ENCODE measurements at places on chromosomes 6 and 20.

DNA sequence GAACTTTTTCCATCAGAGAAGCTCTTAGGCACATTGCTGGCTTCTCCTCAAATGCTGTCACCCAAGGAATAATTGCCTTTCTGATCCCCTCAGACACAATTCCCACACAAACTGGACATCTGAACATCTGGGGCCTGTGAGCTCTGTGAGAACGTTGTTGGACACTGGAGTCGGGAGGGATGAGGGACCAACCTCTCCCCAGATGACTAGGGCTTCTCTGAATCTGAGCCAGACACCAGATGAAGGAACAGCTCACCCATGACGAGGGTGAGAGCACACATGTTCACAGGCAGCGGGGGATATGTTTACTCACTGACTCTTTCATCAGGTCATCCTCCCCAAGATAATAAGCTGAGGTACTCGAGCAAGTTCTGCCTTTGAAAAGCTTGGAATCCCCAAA is 283.9 kb upstream of the SUPT3H start:
- DNase-seq = no peak

GRCh38 chr6:29887819-29888776 is 54.2 kb upstream of the HLA-A start:
- peak; percentile 50 for DNase-seq

- DNase-seq = no peak
These were observed 39.6 kb downstream of the CDH22 start for GRCh38 chr20:46268662-46269061.

DNA sequence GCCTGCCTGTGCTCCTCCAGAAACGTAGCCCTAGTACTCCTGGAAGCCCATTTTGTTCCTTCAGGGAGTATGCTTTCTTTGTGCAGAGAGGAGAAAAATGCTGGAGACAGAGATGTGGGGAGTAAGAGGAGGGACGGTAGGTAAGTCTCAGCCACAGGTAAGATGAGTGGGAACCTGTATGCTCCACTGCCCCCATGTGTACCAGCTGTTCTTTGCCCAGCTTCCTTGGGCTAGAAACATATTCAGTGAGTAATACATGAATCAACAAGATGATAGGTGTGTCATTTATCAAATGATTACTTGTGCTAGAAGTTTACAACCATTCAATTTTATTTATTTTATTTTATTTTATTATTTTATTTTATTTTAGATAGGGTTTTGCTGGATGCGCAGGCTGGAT is 13.6 kb upstream of the CEP85L start:
- no peak for DNase-seq

- DNase-seq = no peak
These were observed 1.3 kb downstream of the DSTN start for GRCh38 chr20:17571153-17571527.

DNA sequence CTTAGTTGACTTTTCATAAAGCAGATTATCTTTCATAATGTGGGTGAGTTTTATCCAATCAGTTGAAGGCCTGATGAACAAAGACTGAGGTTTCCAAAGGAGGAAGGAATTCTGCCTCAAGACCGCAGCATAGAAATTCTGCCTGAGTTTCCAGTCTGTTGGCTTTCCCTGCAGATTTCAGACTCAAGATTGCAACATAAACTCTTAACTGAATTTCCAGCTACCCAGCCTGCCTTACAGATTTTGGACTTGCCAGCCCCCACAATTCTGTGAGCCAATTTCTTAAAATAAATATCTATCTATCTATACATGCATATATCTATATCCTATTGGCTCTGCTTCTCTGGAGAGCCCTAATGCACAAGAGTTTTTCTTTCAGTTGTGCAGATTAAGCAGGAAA is 57.3 kb upstream of the SMLR1 start:
- DNase-seq = no peak

DNA sequence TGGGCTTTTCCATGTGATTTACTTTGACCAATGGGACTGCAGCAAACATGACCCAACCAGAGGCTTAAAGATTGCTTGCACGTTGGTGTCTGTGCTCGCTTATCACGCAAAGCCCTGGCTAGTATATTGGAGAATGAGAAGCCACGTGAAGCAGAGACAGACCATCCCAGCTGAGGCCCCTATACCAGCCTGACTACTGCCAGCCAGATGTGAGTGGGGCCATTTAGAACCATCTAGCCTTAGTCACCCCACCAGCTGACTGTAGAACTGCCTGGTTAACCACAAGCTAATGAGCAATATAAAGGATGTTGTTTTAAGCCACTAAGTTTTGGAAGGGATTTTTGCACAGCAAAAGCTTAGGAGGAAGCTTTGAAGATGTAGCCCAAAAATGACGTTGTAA is 74.5 kb downstream of the MACROD2 start:
- no peak for DNase-seq

DNA sequence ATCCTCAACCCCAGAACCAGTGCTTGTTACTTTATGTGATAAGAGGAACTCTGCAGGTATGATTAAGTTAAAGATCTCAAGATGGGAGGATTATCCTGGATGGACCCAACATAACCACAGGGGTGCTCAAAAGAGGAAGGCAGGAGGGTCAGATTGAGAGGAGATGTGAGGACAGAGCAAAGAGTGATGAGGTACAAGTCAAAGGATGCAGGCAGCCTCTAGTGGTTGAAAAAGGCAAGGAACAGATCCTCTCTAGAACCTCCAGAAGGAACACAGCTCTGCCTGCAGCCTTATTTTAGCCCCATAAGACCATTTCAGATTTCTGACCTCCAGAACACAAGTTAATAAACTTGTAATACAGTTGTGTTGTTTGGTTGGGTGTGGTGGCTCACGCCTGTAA is 41.2 kb downstream of the PDSS2 start:
- no peak for DNase-seq

GRCh38 chr20:14235355-14235754 is 102.1 kb downstream of the FLRT3 start:
- no peak for DNase-seq

GRCh38 chr6:118102401-118102800 is 195.3 kb downstream of the SLC35F1 start:
- DNase-seq = no peak

DNA sequence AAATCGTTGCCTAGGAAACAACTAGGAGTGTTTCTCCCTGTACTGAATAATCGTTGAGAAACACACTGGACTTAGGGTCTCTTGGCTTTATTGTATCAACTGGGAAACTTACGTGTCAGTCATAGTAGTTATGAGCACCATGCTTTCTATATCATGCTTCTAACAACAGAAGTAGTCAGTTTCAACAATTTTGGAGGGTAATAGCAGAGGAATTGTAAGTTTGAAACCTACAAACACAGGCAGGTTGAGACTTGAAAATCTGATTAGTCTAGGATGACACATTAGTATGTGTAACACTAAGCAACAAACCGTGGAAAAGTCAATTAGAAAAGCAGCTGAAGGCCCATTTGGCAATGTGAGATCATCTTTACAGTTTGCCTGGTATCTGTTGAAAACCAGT is 43.9 kb upstream of the FABP7 start:
- no peak for DNase-seq

- DNase-seq = no peak
These were observed 141.7 kb downstream of the RFX6 start for GRCh38 chr6:117018771-117019170.

- peak; percentile 90 for DNase-seq
These were observed 41.9 kb upstream of the HFE start for GRCh38 chr6:26045065-26045927.

GRCh38 chr20:34541264-34541901 is 17.1 kb upstream of the MAP1LC3A start:
- DNase-seq = no peak

GRCh38 chr6:78243519-78243918 is 590.7 kb downstream of the MEI4 start:
- DNase-seq = no peak

DNA sequence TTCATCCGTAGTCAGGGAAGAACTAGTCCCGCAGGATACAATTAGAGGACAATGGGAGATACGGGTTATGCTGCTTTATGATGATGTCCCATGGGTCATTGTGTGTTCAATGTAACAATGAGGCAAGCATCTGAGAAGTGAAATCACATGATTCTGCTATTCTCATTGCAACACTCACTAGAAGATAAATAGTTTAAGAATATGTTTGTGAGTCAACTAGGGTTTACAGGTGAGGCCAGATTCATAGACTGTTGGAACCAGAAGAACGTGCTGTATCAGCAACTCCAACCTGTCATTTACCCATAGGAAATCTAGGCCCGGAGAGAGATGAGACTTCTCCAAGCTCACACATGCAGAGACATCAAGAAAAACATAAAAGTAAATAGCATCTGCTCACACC is 80.8 kb downstream of the SCML4 start:
- no peak for DNase-seq

DNA sequence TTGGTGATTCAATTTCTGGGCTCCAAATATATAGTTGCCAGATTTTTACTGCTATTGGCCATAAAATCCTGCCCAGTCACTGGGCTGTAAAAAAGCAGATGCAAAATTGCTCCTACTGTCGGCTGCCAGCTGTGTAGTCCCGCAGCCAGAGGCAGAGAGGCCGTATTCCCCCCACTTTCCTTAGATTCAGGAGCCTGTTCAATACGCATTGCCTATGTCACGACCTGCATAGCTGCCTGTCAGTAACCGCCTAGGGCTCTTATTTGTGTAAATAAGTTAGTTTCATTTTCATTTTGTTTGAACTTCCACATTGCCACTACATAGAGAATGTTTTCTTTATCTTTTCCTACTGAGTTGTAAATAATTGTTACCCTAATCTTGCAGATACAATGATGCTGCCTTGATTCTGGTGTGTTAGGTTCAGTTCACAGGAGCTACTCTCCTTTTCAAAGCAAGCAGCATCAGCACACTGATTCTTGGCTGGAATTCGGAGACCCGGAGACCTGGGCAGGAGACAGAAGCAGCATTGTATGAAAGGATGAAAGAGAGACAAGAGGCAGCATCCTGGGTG is 46.0 kb upstream of the UST start:
- peak; percentile 54 for DNase-seq

GRCh38 chr6:53662457-53662856 is 3.1 kb downstream of the KLHL31 start:
- no peak for DNase-seq

DNA sequence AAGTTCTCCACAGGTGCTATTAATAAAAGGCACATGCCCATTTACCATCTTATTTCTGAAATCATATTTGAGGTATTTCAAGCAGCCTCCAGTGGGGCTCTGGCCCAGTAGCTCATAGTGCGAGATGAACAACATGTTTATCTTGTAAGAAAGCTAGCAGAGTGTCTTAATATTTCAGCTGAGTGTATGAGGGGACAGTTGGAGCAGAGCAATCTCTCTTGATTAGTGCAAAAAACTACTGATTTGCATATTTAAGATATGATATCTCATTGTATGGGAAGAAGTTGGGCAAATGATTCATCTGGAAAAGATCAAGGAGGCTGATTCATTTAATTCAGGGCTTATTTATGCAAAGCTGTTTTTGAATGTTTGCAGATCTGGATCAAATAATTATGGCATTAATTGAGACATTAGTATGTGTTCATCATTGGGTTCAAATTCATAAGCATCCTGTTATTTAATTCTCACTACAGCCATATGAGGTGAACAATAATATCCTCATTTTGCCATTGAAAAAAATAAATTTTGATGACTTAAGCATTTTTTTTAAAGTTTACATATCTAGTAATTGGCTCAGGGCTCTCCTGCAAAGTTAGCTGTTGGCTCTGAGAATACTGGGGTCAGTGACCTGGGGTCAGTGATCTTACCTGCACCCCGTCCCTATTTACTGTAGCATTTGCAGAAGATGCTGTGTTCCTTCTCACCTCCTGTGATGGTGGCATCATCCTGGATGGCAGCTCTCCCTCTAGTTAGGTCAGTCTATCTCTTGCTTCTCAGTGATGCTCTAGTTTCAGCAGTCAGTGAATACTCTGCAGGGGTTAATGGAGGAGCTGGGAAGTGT is 24.1 kb upstream of the GCLC start:
- no peak for DNase-seq

GRCh38 chr6:152916035-152916434 is 66.8 kb downstream of the FBXO5 start:
- no peak for DNase-seq

- no peak for DNase-seq
These were observed 502.4 kb downstream of the BCKDHB start for GRCh38 chr6:80608881-80609280.

- no peak for DNase-seq
These were observed 276.4 kb downstream of the PRL start for GRCh38 chr6:22020299-22021003.

- no peak for DNase-seq
These were observed 149.9 kb downstream of the CEBPB start for GRCh38 chr20:50340541-50340940.

DNA sequence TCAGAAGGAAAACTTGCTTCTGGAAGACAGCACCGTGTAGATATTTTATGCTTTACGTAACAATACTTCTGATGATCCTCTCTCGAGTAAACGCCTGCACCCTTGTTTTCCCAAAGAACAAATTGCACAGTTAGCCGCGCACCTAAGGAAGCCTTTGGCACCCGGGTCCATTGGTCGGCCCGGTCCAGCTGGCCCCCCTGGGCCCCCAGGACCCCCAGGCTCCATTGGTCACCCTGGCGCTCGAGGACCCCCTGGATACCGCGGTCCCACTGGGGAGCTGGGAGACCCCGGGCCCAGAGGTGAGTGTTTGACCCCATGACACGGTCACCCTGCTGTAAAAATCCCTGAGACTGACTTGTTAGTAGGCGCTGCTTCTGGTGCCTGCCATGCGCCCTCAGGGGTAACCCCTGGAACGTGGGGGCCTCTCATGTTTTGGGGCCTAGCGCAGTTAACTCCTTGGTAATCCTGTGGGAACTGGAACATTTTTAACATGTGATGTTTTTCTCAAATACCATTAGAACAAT is 20.2 kb downstream of the COL9A3 start:
- no peak for DNase-seq

- no peak for DNase-seq
These were observed 4.1 kb downstream of the FAM210B start for GRCh38 chr20:56362833-56363413.

Data from bone marrow (tissue), 2 donors.